ENCODE measurements at places on chromosomes 2 and 18.

- DNase-seq: no peak
Measured at GRCh38 chr2:193505620-193506019, 1310.9 kb upstream of the TMEFF2 start.

DNA sequence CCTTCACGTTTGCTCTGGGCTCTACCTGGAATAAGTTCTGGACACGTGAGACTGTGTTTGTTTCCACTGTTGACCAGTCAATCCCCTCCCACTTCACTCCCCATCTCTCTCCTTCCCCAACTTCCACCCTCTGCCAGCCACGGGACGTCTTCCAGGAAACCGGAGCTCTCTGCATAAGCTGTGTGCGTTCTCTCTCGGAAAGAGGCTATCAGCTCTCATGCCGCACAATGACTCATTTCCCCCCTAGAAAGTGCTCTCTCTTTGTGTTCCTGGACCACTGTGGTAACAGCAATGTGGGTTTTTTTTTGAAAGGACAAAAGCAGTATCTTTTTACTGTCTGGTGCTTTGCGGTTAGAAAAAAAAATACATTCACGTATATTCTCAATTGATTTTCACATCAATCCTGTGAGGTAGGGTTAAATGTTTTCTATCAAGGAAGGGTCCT is 10.2 kb downstream of the PROKR1 start:
- DNase-seq: no peak

- DNase-seq: no peak
Measured at GRCh38 chr2:204946892-204947291, 401.6 kb downstream of the PARD3B start.

DNA sequence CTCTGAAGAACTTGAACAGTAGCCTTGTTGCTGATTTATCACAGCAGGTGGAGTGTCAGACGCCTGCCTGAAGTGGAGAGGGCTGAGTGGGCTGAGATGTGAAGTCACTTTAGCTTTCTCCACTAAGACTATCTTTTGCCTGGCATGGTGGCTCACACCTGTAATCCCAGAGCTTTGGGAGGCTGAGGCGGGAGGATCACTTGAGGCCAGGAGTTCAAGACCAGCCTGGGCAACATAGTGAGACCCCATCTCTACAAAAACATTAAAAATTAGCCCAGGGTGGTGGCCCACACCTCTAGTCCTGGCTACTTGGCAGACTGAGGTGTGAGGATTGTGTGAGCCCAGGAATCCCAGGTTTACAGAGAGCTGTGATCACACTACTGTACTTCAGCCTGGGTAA is 60.6 kb upstream of the TTC39C start:
- no peak for DNase-seq

DNA sequence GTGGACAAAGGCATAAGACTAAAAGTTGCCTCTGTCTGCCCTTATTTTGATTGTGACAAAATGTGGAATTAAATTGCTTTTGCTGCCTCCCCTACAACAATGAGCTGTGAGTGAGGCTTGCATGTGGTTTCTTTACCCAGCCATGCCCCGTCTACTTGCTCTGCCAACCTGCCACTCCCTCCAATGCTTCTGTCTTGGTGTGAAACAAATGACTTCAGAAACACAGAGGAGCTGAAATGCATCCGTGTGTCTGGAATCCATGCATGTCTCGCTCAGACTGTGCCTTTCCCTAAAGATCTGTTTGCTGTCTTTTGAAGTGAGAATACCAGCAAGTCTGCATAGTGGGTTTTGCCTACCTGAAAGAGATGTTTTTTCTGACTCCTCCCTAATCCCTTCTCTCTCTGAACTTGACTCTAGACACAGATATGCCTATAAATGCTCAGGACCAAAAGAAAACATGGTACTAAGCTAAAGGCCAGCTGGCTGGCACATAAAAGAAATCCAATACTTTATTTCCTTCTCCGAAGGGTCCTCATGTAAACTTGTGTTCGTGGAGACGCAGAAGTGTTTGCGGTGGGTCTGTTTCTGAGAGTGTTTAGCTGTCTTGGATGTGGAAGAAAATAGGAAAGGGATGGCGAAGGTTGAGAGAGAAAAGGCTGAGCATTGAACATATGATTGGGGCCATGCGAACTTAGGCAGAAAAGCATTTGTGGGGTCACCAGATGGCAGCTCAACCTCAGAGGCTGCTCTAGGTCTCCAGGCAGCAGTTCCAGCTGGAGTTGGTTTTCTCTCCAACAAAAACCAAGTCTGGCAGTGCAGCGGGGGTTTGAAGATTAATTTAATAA is 120.5 kb downstream of the CCBE1 start:
- DNase-seq: no peak

DNA sequence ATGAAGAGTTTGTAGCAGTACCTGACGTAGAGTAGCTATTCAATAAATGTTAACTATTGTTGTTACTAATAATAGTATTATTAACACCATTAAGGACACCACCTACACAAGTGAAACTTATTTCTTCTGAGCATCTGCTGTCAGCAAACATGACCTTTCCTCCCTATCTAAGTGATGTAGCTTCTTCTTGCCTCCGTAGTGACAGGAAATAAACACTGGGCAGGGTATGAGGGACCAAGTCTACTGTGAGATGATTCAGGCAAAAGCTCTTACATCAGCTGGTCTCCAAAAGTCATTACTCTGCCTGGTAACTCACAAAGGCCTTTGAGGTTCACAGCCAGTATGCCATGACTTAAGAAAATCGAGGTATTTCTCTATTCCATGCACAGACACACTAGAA is 750.5 kb downstream of the CPS1 start:
- DNase-seq: no peak

DNA sequence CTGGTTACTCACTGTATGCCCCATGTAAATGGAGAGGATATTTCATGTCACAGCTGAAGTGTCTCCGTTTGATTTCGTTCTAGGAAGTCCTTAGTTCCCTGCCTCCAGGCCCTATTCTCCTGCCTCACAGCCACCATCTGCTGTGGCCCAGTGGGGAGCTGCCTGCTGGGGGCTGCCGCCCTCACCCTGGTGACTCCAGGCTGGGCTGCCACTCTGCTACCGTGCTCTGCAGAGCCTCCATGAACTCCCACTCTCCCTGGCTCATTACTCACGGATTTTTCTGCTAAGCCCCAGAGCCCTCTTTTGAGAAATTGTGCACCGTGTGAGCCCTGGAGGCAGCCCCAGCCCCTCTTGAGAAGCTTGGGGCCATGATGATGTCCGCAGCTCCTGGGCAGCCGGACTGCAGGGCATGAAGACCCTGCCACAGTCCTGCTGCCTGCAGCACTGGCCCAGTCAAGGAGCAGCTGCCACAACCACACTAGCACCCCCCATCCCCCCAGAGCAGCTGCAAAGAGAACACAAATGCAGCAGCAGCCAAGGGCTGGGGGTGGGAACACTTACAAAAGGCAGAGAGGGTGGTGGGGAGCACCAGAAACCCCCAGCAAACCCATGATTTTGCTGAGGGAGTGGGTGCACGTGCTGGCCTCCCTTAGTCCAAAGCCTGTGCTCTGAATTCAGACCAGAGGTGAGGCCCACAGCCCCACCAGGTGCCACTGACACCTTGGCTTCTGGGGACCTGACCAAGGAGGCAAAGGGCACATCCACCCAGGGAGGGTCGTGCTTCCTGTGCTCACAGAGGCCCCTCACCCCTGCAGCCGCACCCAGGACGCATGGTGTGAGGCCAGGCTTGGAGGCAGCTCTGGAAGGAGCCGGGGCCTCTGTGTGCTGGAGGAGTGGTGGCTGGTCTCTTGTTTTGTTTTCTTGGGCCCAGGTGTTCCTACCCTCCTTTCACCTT is 270.2 kb upstream of the RAB6C start:
- no peak for DNase-seq

- DNase-seq: no peak
Measured at GRCh38 chr2:213125646-213126347, 25.6 kb downstream of the IKZF2 start.

All from liver (tissue), 10 donors.